ENCODE measurements at places on chromosomes 13 and 19.

- no peak for DNase-seq
Measured at GRCh38 chr13:107367258-107367657, 799.3 kb upstream of the ARGLU1 start.

GRCh38 chr19:5951338-5951861 is 26.5 kb downstream of the RANBP3 start:
- DNase-seq, result no peak

DNA sequence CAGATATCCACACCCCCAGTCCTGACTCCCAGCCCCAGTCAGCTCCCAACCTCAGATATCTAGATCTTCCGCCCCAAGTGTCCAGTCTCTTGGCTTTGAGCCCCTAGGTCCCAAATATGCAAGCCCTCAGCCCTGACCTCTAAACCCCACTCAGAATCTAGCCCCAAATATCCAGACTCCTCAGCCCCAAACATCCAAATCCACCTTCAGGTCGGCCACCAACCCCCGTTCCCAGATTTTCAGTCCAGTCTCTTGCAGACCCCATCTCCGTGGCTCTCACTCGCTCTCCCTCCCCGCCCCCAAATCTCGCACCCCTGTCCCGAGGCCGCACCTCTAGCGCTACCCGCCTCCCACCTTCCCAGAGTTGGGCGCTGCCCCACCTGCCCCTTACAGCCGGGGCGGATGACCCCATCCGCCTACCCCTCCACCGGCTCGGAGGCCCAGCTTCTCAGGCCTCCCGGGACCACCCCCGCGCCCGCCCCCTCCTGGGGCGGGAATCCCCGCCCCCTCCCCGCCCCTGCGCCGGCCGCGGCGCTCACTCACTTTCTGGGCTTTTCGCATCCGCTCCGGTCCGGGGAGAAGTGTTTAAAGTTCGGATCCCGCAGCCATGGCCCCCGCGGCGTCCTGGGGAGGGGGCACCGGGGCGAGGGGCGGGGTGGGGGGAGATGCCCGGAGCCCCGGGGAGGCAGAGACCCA is 604 bp downstream of the ERFL start:
- DNase-seq, result no peak

DNA sequence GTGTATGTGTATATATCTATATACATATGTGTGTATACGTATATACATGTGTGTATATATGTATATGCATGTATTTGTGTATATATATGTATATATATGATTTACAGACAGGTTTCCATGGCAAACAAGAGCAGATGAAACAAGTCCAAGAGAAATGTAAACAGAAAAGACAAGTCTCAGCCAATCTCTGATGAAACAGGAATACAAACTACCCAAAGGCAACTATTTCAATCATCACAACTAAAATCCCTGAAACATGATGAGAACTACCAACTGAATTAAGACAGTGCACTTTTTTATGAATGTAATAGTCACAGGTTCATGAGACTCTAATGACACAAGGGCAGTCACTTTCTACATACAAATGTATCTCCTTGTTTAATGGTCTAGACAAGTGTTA is 140.2 kb downstream of the TNFRSF19 start:
- no peak for DNase-seq

DNA sequence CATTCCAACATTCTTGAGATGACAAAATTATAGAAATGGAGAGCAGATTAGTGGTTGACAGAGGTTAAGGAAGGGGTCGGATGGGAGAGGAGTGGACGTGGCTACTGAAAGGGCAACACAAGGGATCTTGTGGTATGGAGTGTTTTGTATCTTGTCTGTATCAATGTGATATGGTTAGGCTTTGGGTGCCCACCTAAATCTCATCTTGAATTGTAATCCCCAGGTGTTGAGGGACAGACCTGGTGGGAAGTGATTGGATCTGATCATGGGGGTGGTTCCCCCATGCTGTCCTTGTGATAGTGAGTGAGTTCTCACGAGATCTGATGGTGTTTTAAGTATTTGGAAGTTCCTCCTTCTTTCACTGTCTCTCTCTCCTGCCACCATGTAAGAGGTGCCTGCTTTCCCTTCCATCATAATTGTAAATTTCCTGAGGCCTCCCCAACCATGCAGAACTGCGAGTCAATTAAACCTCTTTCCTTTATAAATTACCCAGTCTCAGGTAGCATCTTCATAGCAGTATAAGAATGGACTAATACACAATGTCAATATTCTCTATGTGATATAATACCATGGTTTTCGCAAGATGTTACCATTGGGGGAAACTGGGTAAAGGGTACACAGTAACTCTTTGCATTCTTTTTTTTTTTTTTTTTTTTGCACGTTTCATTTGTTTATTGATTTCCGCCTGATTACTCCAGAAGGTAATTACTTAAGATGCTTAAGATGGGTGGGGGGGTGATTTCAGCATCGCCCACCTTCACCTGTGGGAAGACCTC is 4.9 kb upstream of the IFNL4 start:
- no peak for DNase-seq

DNA sequence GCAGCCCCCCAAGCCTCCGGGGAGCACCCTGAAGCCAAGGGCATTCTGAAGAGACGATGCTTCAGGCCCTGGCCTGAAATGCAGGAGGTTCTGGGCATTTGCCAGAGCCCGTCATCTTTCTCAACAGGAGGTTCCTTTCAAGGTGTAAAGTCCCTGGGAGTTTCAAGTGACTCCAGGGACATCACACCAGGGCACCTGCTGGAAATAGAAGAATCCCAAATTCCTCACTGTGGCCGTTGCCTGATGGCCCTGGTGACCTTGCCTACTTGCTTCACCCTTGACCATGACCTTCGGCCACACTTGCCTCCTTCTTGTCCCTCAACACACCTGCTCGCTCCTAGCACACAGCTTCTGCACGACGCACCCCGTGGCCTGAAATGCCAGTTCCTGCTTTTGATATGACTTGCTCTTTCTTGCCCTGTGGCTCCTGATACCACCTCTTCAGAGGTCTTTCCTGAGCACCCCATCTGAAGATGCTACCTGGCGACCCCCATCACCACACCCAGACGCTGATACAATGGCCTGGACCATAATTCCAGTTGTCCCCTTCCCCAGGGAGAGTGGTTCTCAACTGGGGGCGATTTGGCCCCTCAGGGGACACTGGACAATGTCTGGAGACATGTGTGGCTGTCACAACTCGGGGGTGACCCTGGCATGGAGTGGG is 3.5 kb downstream of the DPP9 start:
- no peak for DNase-seq

DNA sequence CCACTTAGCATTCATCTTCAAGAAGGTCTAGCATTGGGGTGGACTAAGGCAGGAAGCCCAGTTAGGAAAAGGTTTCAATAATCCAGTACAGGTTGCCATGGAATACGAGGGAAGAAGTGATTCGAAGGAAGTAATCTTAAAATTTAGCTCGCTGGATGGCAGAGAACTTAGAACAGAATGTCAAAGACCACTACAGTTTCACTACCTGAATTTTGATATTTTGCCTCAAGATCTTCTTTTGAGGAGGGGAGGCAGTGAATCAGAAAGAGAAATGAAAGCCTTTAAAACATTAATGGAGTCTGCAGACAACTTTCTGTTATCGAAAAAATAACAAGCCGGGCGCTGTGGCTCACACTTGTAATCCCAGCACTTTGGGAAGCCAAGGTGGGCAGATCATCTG is 7.0 kb upstream of the RAB8A start:
- no peak for DNase-seq

DNA sequence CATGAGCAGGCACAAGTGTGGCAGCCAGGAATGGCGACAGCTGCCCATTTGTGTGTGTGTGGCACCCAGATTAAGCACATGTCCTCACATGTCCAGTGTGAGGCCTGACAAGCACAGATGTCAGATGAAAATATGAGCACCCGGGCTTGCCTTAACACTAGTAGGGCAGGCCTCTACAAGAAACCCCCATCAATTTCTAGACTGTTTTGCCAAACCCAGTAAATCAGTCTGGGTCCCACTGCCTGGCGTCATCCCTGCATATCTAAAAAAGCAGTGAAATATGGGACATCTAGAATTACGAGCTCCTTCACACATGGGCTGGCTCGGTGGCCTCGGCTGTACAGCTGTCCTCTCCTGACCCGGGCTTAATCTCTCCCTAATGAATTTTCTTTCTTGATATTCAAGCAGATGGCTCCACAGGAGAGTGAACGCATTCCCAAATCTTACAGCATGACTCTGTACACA is 432.7 kb downstream of the FOXO1 start:
- no peak for DNase-seq

DNA sequence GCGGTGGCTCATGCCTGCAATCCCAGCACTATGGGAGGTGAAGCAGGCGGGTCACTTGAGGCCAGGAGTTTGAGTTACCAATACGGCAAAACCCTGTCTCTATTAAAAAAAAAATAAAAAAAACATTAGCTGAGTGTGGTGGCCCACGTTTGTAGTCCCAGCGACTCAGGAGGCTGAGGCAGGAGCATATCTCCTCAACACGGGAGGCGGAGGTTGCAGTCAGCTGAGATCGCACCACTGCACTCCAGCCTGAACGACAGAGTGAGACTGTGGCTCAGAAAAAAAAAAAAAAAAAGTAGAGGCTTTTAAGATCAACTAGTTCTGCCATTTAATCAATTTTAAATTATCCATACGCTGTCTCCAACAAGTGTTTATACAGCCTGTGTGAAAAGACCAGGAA is 1130.3 kb downstream of the PCDH9 start:
- DNase-seq, result no peak

GRCh38 chr13:44932171-44932849 is 57.0 kb downstream of the NUFIP1 start:
- no peak for DNase-seq

DNA sequence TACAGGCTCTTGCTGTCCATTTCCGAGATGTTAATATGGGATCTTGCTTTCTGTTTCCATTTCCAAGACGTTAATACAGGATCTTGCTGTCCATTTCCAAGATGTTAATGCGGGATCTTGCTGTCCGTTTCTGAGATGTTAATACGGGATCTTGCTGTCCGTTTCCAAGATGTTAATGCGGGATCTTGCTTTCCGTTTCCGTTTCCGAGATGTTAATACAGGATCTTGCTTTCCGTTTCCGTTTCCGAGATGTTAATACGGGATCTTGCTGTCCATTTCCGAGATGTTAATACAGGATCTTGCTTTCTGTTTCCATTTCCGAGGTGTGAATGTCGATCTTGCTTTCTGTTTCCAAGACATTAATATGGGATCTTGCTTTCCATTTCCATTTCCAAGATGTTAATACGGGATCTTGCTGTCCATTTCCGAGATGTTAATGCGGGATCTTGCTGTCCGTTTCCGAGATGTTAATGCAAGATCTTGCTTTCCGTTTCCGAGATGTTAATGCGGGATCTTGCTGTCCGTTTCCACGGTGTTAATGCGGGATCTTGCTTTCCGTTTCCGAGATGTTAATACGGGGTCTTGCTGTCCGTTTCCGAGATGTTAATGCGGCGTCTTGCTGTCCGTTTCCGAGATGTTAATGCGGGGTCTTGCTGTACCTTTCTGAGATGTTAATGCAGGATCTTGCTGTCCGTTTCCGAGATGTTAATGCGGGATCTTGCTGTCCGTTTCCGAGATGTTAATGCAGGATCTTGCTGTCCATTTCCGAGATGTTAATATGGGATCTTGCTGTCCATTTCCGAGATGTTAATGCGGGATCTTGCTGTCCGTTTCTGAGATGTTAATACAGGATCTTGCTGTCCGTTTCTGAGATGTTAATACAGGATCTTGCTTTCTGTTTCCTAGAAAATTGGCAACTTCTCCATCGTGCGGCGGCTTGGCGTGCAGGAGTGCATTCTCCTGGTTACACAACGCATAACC is 38.3 kb downstream of the PEX11G start:
- DNase-seq, result peak; percentile 84

GRCh38 chr13:72185776-72186175 is 318.8 kb upstream of the DACH1 start:
- DNase-seq, result no peak

Measured in coronary artery (tissue), 2 donors.